Activated CD4-positive, alpha-beta T cell treated with anti-CD3 and anti-CD28 coated beads, Interleukin-2, amount 10 ng/mL, durations not matched to agents 24 days and 14 days (primary cell): ENCODE measurements at places on chromosomes 1 and 21. TPM values are rescaled to one million over a fixed set of nuclear protein-coding genes. Genes with fewer than 3 reads are reported as not detected.

Gene DCDC2B
- 0.12 TPM in 1 of 2 replicates, not detected in the other for total RNA-seq

Gene IGSF8
- 25.3 and 26.7 TPM in 2 replicates for total RNA-seq

Gene CLDN19
- not detected in 2 replicates for total RNA-seq

Gene LIN28A
- not detected in 2 replicates for total RNA-seq

Gene CXADR
- 0.16 and 0.33 TPM in 2 replicates for total RNA-seq

Gene C1orf185
- total RNA-seq: not detected in 2 replicates

Gene SERPINC1
- not detected in 2 replicates for total RNA-seq

Gene RHD
- total RNA-seq: not detected in 2 replicates

Gene SPRR5
- not detected in 2 replicates for total RNA-seq

Gene PCSK9
- total RNA-seq: not detected in 2 replicates

Gene EFHD2
- total RNA-seq: 90.5 and 92.3 TPM in 2 replicates

Gene LEMD1
- 0.47 TPM in 1 of 2 replicates, not detected in the other for total RNA-seq

Gene ADGRL4
- total RNA-seq: not detected in 2 replicates

Gene TFF2
- total RNA-seq: not detected in 2 replicates

Gene KRTAP25-1
- not detected in 2 replicates for total RNA-seq

Gene TENT5C
- total RNA-seq: 3.1 and 3.5 TPM in 2 replicates

Gene PROK1
- total RNA-seq: not detected in 2 replicates

Gene NEGR1
- total RNA-seq: not detected in 2 replicates

Gene MNDA
- total RNA-seq: not detected in 2 replicates

Gene SLAMF8
- total RNA-seq: 1.1 and 1.2 TPM in 2 replicates

Gene CELA3B
- total RNA-seq: not detected in 2 replicates

Gene REN
- not detected in 2 replicates for total RNA-seq

Gene RBM11
- 0.84 and 1.4 TPM in 2 replicates for total RNA-seq

Gene COL16A1
- not detected in 2 replicates for total RNA-seq

Gene AMY2A
- total RNA-seq: 0.40 TPM in 1 of 2 replicates, not detected in the other

Gene NASP
- 263 and 295 TPM in 2 replicates for total RNA-seq
